ENCODE measurements at places on chromosomes 4 and X.
A peak's percentile ranks its signal among the peaks of the same experiment; 100 is the strongest.

DNA sequence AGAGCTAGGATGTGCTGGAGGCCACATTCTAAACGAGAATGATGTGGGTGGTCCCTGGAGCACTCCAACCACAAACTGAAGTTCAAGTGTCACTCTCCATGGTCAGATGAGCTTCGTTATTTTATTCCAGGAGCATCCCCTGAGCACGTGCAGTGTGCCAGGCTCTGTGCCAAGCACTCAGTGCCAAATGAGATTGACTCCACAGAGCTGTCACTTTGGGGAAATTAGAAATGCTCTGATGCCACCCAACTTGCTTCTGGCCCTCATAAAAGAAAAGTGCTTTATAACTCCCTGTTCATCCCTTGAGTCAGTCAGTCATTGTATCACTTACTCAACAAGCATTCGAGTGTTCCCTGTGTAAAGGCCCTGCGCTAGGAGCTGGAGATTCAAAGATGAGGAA lies 91.2 kb downstream of the RTL5 start:
- no peak for DNase-seq

DNA sequence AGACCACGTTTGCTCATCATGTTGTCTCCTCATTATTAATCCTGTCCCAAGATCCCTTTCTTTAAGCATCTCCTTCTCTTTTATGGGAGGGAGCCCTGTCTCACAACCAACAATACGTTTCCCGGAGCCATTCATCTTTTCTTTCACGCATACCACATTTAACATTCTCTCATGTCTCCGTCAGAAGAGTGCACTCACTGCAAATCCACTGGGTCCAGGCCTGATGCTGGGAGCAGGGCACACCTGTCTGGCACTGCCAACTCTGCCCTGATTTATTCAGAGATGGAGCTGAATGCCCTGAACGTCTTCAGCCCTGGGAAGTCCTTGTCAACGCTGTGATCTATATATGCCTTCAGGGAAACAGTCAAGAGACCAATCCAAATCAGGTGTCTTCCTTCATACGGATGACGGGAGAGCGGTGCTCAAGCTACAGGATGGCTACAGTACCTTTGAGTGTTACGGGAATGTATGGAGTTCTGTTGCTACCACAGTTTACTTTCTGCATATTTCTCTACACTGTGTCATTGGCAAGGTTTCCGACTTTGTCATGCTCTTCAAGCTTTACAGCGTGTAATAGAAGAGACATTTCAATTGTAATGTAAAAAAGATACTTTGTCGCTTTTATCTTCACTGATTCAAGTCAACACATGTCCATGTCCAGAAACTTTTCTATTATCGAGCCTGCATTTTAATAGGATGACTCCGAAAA lies 140.4 kb upstream of the SLITRK2 start:
- DNase-seq: no peak

GRCh38 chr4:168633064-168633463 lies 136.2 kb downstream of the PALLD start:
- DNase-seq: no peak

DNA sequence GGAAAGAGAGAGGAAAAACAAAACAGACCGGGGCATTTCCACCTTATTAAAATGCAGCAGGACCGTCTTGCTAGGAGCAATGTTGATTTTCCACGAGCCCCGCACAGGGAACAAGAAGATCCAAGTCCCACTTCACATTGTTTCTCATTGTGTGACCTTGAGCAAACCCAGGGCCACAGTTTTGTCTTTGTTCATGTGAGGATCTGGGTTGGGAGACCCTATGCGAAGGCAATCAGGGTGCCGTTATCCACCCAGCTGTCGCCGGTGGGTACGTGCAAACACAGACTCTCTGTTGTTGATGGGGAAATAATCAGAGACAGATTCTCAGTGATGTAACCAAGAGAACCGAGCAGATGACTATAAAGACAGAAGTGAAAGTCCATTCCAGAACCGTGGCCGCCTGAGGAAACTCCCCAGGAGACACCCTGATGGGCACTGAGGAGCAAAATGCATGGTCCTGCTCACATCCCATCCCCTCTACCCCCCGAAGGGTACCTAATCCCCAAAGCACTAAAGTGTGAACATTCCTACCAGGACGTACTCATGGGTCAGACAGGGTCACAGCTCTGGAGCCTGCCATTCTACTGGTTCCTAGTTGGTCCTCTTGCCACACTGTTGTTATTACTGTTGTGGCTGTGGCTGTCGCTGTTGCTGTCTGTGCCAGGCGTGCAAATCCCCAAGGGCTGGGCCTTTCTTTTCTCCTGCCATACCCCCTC lies 102.7 kb upstream of the RBPJ start:
- DNase-seq: peak; percentile 48

GRCh38 chrX:18288716-18289115 lies 65.8 kb downstream of the SCML2 start:
- DNase-seq: no peak

GRCh38 chrX:49915361-49916222 lies 6.8 kb upstream of the CLCN5 start:
- DNase-seq: peak; percentile 64

DNA sequence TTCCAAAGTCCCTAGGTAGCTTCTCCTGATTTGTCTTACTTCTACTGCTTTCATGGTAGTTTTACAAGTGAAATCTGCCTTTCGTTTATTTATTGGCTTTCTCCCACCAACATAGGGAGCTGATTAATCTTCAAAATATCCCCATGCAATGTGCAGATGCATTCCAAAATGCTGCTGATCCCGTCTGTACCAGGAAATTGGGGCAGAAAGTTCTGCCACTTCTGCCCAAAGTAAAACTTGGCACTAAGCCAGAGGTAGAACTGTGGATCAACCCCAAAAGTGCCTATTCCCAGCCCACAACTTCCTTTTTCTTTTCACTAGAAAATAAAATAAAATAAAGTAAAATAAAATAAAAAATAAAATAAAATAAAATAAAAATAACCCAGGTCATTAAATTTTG lies 47.3 kb upstream of the PPARGC1A start:
- peak; percentile 54 for DNase-seq

- DNase-seq: no peak
These were observed 4.3 kb downstream of the QRFPR start for GRCh38 chr4:121376556-121376955.

- DNase-seq: no peak
These were observed 337.1 kb upstream of the FAM241A start for GRCh38 chr4:111808174-111808573.

DNA sequence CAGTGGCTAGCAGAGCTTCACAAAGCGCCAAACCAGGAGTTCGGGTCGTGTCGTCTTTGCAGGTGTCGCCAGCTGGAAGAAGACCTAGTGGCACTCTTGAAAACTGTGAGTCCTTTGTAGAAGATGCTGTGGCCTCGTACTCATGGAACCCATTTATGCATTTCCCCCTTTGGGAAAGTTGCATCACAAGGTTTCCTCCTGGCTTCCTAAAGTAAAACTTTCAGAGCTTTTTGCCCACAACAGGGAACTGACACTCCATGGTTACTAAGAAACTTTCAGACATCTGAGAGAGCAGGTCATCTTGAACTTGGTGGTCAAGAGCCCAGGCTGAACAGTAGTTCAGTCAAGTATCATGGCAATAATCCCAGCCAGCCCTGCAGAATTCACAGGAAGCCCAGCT lies 15.9 kb upstream of the NOCT start:
- DNase-seq: no peak

- DNase-seq: peak; percentile 6
These were observed at the start of gene GPRASP2 for GRCh38 chrX:102712216-102712966. Gene GPRASP2 (plus strand): TSS chrX:102712448. CDS start chrX:102714870, 2,422 bp downstream.

- no peak for DNase-seq
These were observed 29.3 kb upstream of the CXXC4 start for GRCh38 chr4:104524026-104524425.

GRCh38 chr4:107993969-107994368 lies 4.3 kb downstream of the HADH start:
- no peak for DNase-seq

- DNase-seq: peak; percentile 48
These were observed 108.3 kb downstream of the QRFPR start for GRCh38 chr4:121272526-121272925.

DNA sequence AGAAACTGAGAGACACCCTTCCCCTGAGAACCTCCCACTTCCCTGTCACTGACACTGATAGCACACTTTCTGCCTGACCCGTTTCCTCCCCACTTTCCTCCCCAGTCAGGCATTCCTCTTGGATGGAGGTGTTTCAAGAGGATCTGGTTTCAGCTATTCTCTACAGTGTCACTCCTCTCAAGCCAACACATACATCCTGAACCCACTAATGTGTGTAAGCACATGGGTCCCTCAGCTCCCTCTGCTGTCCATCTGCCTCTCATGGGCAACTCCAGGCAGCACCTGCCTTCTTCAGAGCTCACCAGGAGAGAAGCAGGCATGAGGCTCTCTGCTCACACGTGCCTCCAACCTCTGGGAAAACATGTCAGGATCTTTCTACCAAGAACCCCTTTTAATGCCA lies 207.6 kb downstream of the NAF1 start:
- DNase-seq: no peak

DNA sequence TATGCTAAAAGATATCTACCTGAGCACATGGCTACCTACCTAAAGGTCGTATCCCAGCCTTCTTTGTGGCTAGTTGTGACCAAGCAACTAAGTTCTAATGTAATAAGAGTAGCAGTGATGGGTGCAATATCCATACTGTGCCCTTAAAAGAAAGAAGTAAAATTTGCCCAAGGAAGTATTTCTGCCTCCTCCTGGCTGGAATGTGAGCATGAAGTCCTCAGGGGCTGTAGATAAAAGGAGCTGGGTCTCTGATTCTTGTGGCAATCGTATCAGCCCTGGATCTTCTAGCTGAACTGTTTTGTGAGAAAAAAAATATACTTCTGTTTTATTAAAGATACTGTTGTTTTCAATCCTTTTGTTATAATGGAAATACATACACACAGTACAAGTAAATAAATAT lies 217.4 kb downstream of the GPAT3 start:
- DNase-seq: no peak

GRCh38 chr4:4819213-4819606 lies 40.3 kb upstream of the MSX1 start:
- no peak for DNase-seq

DNA sequence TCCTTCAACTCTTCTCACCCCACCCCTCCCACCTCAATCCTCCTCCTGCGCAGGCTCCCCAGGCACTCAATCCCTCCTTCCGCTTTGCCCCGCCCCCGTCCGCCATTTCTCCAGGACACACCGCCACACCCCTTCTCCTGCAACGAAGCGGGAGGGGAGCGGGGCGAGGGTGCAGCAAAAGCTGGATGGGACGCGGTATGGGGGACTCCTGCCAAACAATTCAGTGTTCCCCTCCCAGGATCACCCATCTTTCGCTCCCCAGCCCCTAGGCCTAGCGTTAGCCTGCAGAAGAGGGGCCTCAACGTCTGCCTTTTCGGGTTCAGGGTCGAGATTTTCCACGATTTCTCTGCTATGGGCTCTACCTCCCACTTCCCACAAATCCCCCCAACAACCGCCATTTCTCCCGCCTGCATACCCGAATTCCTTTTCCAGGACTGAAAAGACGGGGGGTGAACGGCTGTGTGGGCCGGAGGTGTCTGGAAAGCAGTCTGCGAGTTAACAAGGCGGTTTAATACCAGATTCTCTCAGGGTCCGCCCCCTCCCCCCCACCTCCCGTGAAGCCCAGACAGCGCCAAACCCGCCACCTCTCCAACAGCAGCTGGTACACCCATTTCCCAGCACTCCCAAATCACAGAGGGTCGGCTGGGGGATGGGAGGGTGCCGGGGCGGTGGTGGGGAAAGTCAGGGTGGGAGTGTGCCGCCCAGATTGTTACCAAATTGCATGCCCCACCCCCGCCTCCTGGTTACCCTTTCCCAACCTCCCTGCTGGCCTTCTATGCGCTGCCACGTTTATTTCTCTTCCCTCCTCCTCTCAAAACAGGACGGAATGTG lies 774 bp downstream of the ARMCX2 start:
- peak; percentile 36 for DNase-seq

DNA sequence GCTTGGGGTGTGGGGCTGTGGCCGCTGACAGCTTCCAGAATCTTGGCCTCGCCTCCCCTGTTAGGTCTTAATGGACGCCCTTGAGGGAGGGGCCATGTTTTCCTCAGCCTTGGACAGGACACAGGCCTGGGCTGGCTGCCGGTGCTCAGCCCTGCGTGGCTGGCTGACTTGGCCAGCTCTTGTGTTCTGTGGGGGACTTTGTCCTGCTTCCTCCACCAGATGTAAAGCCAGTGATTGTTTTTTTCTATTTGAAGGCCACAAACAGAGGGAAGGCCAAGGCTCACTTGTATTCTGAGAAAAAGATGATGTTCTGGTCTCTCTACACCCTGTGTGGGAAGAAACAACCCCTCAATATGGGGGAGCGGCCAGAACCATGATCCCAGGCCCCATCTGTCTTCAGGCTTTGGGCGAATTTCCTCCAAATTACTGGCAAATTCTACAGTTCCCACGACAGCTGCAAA lies 71.3 kb downstream of the HTRA3 start:
- no peak for DNase-seq

DNA sequence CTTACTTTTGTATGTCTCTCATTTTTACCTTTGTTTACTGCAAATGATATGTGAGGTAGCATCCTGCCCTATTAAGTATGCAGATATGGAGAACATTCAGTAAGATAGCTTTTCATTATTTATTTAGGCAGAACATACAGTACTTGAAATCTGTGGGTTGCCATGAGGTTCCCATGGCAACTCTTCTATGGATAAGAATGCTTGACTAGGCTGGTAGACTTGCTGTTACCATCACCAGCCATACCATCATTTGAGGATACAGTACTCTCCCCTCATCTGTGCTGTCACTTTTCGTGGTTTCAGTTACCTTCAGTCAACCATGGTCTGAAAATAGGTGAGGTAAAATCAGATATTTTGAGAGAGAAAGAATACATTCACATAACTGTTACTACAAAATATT lies 56.7 kb downstream of the NAF1 start:
- DNase-seq: no peak

GRCh38 chrX:108696690-108697089 lies 39.7 kb downstream of the IRS4 start:
- DNase-seq: peak; percentile 18

All from fibroblast of mammary gland (primary cell).